ENCODE measurements at places on chromosomes 4 and X.

GRCh38 chr4:182019148-182019652 lies 224.0 kb upstream of the TENM3 start:
- DNase-seq, result no peak

- DNase-seq, result no peak
Observed at GRCh38 chr4:71366766-71367165, 27.9 kb downstream of the SLC4A4 start.

- DNase-seq, result no peak
Observed at GRCh38 chr4:42519803-42520417, 122.6 kb downstream of the SHISA3 start.

- DNase-seq, result no peak
Observed at GRCh38 chr4:9921326-9921725, 100.0 kb downstream of the SLC2A9 start.

GRCh38 chrX:130738638-130739195 lies 164.3 kb downstream of the ENOX2 start:
- no peak for DNase-seq

GRCh38 chr4:127634181-127634580 lies 1.4 kb downstream of the INTU start:
- no peak for DNase-seq

DNA sequence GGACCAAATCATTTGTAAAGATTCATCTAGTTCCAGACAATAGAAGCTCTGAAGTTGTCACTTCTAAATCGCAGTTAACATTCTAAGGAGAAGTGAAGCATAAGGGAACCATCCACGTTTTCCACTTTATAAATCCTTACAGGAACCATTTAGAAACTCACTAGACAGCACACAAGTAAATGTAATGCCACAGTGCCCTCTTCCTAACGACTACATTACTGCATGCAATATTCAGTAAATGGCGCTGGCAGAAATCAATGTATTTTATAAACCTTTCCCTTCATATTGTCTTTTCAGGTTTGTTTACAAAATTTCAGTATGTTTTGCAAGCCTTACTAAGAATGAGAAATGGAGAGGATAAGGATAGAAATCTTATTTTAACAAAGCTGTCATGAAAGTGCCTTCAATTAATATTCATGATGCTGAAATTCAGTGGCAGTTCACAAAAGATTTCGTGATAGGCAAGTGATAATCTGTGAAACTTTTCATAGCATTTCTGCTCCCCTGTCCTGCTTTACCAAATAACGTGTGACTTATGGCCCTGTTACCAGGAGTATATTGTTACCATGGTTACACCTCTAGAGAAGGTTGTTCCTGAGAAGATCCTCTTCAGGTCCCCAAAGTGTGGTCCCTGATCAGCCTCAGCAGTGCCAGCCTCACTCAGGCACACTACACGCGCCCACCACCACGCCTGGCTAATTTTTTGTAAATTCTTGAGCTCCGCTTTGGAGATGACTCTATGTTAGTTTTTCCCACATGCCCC lies 54.2 kb downstream of the TMA16 start:
- DNase-seq, result no peak

DNA sequence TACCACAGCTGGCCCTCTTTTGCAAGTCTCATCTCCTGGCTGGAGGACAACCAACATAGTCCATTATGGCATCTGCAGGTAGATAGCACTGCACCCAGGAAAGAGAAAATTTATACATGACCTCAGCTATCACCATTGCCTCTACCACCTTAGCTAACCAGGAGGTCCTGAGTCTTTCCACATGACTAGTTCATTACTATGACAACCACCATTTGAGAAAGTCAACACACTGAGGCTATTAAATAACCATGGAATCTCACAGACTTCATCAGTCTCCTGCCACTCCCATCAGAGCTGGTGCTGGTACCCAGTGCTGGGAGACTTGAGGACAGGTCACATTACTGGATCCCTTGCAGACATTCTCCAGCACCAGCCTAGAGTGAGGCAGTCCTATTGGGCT lies 285.9 kb downstream of the GBA3 start:
- no peak for DNase-seq

GRCh38 chr4:1315836-1316536 lies 26.3 kb downstream of the MAEA start:
- DNase-seq, result no peak

DNA sequence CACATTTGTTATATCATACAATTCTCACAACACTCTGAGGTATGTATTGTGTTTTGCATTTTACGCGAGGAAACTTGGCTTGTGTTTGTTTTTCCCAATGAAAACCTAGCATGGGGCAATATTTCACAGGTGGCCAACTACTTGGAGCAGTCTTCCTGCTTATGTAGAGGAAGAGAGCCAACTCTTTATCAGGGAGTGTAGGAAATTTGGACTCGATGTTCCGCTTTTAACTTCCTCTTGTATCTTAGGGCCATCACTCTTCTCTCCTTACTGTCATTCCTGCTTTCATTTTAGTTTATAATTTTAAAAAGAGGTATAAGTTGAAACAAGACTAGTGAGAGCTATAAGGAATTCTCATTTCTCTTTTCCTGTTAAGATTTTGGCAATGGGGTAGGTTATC lies 107.7 kb upstream of the RPS6KA3 start:
- no peak for DNase-seq

DNA sequence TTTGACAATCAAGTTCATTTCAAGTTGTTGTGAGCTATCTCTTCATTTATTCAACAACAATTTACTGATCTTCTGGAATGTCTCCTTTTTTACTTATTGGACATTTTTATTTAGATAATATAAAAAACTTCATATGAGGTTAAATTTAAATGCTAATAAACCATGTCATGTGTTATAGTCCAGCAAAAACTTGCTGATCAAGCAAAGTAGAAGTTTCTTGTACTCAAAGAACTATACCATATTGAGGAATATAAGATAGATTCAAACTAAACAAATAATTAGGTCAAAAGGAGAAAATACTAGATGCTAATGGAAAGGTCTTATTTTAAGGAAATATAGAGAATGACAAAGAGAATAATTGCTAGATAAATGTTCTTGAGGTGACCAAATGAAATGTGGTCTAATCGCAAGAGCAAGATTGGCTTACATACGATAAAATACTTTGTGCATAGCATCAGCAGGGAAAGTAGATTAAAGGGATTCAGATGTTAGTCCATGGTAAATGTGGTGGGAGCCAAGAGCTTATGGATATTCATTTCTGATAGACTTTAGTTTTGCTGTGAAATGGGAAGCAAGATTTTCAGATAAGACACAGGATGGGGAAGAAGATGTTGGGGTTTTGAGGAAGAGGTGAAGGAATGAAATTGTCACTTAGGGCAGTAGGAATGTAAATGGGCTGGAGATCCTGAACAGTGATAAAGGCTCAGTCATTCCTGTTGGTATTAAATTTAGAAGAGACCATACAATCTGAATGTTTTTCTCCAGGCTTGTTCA lies 229.5 kb downstream of the MAPK10 start:
- no peak for DNase-seq

DNA sequence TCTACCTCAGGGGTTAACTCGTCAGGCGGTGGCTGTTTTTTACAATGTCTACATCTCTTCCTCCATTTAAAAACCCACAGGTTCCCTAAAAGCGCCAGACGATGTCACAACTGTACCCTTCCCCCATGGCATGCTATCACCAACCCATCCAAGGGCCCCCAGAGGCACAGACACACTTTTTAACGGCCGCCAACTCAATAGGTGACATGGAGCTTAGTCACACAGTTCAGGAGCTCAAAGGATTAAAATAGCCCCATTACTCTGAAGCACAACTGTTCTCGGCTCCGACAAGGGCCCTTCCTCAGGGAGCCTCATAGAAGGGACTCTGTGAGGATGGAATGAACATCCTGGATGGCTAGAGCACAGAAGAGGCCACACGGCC lies 12.4 kb downstream of the SH3KBP1 start:
- DNase-seq, result no peak

DNA sequence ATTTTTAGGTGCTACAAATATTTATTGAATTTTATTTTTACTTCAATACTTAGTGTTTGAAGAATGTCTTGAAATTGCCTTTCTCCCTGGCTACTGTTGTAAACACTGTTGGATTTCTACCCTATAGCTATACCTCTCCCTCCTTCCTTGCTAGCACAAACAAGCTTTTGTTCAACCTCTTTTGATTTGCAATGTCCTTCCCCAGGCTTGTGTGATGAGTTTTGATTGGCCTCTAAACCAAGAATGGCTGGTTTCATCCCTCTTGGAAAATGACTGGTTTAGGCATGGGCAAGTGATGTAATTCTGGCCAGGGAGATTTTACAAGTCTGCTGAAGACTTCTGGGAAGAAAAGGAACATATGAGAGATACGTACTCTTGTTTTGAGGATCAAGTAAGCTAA lies 25.3 kb upstream of the SLITRK2 start:
- no peak for DNase-seq

- DNase-seq, result no peak
Observed at GRCh38 chr4:5905714-5906113, 12.8 kb upstream of the CRMP1 start.

- no peak for DNase-seq
Observed at GRCh38 chrX:101693476-101693875, 33.8 kb upstream of the ARMCX2 start.

DNA sequence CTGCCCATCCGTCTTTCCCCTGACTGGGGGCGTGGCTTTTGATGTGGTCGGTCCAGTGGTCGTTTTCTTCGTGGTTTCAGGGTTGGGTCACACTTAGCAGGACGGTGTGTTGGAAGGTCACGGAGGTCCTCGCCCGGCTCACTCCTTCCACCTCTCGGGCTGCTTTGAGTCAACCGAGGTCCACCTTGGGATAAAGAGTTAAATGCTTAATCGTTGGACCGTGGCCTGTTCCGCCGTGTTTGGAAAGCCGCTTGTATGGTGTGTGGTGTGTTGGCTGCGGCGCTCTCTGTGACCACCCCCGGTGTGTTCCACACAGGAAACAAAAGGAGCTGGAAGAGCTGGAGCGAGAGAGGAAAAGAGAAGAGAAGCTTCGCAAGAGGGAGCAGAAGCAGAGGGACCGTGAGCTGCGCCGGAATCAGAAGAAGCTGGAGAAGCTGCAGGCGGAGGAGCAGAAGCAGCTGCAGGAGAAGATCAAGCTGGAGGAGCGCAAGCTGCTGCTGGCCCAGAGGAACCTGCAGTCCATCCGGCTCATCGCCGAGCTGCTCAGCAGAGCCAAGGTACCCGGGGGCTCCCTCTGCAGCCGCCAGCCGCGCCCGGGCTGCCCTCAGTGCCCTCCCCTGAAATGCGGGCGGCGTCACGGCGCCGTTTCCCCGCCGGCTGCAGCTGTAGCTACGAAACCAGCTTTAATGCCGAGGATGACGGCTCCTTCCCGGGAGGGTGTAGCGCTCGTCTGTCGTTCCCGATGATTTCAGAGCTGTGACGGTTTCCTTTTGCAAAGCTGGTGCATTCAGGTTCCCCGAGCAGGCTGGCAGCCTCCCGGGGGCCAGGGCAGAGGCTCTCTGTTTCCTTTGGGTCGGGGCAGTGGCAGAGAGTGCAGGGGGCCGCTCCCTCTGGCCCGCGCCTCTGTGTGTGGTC lies 7.7 kb downstream of the AKAP17A start:
- no peak for DNase-seq

DNA sequence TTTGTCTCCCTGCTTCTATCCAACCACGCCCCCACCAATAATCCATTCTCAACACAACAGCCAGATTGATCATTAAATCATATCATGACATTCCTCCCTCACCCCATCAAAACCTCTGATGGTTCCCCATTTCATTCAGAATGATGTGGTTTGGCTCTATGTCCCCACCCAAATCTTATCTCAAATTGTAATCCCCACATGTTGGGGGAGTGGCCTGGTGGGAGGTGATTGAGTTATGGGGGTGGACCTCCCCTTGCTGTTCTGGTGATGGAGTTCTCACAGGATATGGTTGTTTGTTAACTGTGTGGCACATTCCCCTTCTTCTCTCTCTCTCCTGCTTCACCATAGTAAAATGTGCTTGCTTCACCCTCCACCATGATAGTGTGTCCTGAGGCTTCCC lies 23.3 kb downstream of the TRMT2B start:
- no peak for DNase-seq

GRCh38 chr4:122901247-122902010 lies 21.0 kb downstream of the NUDT6 start:
- DNase-seq, result no peak

DNA sequence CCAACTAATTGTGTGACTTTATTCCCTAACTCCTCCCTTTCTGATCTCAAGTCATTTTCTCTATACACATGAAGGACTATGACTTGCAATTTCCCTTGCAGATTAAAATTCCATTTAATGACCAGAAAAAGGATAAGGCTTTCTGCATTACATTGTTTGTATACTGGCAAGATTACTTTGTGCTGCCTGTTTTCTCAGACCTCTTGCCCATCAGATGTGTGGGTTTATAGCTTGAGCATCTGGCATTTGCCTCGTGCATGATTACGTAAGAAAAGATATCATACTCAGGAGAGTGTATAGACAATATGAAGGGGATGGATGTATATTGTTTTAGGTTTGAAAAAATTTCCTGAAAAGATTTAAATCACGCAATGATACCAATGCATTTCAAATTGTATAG lies 593.8 kb upstream of the SLIT2 start:
- no peak for DNase-seq

- DNase-seq, result no peak
Observed at GRCh38 chr4:7337196-7338058, 97.3 kb downstream of the PSAPL1 start.

DNA sequence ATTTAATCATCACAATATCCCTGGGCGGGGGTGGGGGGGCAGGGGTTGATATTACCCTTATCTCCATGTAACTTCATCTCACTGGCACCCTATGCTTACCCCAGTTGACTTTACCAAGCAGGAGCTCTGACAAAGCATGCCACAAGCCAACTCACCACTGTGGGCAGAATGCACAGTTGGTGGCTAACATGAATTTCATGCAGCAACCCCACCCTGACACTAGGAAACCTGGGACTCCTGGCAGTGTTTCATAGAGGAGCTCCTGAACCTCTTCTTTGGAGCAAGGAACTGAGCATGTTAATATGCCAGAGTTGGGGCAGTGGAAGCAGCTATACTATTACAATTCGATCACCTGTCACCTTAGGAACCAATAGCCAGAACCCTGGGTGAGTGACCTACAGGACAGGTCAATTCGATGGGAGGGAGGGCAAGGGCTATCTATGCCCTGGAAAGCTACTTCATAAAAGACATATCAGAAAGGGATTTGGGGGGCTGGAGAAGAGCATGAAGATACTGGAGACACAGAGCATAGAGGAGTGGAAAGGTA lies 97.2 kb upstream of the ACSL4 start:
- no peak for DNase-seq

DNA sequence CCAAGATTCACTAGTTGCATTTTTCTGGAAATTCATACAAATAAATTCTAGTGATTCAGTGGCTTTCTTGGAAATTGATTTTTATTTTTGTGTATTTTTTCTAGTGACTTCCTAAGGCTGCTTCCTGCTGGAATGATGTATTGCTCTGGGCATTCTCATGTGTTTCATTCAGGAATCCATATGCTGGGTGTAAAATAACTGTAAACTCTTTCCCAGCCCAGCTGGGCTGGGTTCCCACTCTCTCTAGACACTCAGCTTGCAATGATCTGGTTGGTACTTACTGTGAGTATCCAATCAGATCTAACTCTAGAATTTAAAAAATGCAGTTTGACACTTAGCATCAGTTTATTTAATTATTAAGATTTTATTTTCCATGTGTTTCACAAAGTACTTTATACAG lies 882.2 kb downstream of the STIM2 start:
- DNase-seq, result no peak

All from stimulated activated CD8-positive, alpha-beta memory T cell treated with anti-CD3 and anti-CD28 coated beads, Interleukin-4, amount 100 ng/mL, for 1 hour (primary cell).